ENCODE measurements at places on chromosomes 12 and 14. TPM values are rescaled to one million over a fixed set of nuclear protein-coding genes. Genes with fewer than 3 reads are reported as not detected.
A peak's percentile ranks its signal among the peaks of the same experiment; 100 is the strongest.

GRCh38 chr12:74794522-74794921, 256.9 kb downstream of the ATXN7L3B start:
- no peak for DNase-seq

DNA sequence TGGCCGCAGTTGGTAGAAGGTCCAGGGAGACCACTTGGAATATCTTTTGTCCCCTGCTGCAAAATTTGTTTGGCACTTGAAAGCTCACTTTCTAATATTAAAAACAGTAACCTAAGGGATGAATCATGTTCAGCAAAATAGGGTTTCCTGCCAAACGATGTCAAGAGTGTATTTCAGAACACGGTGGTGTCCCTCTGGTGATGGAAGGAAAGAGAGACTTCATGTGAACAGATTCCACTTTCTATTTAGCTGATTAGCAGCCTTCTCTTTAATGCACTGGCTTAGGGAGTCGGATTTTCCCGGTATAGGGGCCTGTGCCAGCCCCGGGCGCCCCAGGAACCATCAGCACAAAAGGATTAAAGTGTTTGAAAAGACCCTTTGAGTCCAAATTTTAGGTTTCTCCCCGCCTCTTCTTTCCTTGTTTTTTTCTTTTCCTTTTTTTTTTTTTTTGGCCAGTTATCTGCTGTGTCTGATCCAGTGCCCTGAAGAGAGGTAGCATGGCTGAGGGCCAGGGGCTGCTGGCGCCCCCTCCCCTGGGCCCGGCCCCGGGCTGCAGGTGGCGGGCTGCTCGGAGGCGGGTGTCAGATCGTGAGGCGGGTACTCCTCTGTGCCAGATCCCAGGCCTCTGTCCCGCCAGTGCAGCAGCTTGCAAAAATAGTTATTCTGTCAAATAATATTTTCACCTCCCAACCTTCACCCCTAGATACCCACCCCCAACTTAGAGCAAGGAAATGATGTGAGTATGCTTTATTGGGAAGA, 88.3 kb downstream of the TESC start:
- no peak for DNase-seq

NOVA1 gene
- total RNA-seq: 1.3 TPM

DNA sequence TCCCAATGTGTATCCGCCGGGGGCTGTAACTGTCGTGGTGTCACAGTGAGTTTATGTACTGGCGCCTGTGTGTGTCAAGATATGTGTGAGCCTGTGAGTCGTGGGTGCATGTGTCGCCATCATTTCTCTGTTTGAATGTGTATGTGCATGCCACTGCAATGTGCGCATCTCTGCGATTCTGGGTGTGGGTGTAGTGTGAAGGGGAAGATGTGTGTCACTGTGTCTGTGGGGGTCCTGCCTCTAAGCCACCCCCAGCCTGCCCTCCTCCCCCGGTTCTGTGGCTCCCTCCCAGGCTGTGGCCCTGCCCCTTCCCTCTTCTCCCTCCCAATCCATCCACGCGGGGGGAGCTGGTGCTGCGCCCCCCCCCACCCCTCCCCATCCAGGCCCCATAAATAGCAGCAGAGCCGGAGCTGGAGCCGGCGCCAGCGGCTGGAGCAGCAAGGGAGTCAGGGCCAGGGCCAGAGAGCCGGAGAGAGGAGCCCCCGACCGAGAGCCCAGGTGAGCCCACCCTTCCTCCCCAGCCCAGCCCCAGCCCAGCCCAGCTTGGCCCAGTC, at the start of gene CPNE6:
CPNE6 (plus strand) TSS at position 419 of the 554 bp plus-strand sequence. CDS start 1,375 bp downstream, outside the sequence.
- DNase-seq: peak; percentile 62

DNA sequence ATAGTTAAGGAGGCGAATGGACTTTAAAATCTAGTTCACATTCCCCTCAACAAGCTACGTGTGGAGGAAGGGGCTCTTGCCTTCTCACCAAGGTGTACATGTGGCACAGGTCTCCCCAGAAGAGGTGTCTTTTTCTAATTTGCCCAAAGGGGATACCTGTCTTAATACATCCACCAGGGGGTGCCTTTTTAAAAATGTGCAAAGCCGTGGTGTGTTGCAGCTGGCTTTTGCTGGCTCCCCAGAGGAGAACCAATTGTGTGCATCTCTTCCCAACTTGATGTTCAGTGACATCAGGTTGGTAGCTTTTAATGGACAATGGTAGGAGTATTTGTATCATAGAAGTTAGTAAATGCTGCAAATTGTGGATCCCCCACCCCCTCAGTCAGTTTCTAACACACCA, 33.8 kb downstream of the CREBL2 start:
- DNase-seq: no peak

- DNase-seq: no peak
These were observed 312.1 kb downstream of the ITPR2 start for GRCh38 chr12:26520869-26521268.

GRCh38 chr14:92600318-92601053, 86.9 kb downstream of the RIN3 start:
- DNase-seq: no peak

Measured in spleen (tissue), 13 donors.